Stimulated activated CD4-positive, alpha-beta T cell treated with anti-CD3 and anti-CD28 coated beads, TNF-alpha, amount 100 ng/mL, for 48 hours (primary cell): ENCODE measurements at places on chromosomes 11 and 22.

- DNase-seq = no peak
Measured at GRCh38 chr22:44811141-44811540, 58.8 kb downstream of the ARHGAP8 start.

DNA sequence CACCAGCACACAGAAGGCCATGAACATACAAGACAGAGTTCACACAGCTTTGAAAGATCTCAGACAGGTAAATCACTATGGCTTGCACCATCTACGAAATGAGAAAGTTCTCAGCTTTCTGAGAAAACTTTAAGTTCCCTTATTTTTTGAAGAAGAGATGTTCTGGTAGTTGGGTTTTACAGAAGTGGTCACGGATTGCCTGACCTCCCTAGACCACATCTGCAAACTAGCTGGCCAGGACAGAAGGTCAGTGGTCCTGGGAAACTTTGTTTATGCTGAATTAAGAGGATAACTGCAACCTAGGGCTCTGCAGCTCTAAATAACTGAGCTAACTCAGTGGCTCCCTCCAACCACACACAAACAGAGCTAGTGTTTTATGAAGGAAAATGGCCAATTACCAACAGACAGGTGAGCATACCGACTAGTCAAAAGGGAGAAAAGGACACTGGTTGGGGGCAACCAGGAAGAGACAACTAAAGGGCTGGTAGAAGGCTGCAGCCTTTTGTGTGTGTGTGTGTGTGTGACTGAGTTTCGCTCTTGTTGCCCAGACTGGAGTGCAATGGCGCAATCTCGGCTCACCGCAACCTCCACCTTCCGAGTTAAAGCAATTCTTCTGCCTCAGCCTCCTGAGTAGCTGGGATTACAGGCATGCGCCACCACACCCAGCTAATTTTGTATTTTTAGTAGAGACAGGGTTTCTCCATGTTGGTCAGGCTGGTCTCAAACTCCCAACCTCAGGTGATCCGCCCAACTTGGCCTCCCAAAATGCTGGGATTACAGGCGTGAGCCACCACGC lies 8.5 kb upstream of the SCN2B start:
- DNase-seq = no peak

DNA sequence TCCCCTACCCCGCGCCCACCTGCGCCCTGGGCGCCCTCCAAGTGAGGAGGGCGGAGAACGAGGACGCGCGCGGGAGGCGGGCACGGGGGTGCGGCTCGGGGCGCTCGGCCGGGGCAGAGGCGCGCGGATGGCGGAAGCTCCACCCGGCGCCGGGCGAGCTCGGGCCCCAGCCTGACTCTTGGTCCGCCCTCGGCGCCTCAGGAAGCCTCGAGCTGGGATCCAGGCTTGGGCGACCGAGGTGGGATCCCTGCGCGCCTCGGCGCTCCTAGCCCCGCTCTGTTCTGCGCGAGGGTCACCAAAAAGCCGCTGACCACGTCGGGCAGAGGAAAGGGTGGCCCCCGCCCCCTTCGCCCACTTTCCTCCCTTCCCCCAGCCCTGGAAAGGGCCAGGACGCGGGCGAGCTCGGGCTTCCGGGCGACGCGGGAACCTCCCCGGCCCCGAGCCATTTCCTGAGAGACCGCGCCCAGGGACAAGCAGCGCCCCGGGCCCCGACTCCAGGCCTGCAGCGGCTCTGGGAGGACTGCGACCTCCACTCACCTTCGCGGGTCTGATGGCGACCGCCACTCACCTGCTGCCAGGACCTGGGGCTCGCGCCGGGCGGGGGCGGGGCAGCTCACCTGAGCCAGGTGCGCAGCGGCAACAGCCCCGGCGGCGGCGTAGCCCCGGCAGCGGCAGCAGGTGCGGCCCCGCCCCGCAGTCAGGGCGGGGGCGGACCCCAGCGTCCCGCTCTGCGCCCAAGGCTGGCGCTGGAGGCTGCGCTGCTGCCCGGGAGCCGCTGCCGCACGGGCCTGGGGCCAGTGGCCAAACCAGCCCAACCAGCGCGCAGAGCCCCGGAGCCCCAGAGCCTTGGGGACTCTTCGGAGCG lies 2.2 kb upstream of the SIGIRR start:
- no peak for DNase-seq

GRCh38 chr11:20351136-20351535 lies 12.4 kb upstream of the HTATIP2 start:
- DNase-seq = no peak

- no peak for DNase-seq
Measured at GRCh38 chr11:28243061-28243460, 134.9 kb downstream of the METTL15 start.

- no peak for DNase-seq
Measured at GRCh38 chr11:3222003-3222855, 3.6 kb upstream of the MRGPRG start.

- no peak for DNase-seq
Measured at GRCh38 chr11:48036466-48036865, 56.1 kb downstream of the PTPRJ start.

DNA sequence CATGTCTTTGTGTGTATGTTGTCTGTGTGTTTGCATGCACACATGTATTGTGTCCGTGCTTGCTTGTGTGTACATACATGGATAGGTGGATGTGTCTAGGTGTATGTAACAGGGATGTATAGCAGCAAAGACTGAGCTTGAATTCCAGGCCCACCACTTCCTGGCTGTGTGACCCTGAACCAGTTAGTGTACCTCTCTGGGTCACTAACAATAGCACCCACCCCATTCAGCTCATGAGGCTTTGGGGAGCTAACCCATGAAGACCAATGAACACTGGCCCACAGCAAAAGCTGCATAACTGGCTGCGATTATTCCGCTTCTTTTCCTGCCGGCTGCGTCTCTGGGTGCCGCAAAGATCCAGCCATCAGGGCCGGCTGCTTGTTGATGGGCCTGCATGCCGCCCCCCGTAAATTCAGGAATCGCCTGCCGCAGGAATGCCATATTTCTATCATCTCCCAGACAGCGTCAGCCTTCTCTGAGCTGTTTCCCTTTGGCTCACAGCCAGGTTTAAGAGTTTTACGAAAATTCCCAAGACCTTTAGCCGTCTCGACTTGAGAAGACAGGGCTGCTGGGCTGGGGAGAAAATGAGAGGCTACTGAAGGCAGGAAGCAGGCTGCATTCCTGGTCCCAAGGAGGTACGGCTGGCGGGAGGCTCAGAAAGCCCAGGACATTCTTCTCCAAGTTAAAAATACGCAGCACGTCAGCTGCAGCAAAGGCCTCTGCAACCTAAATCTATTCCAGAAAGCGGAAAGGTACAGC lies 224.6 kb downstream of the MN1 start:
- DNase-seq = no peak

- DNase-seq = no peak
Measured at GRCh38 chr11:92340839-92341238, 116.2 kb downstream of the FAT3 start.

DNA sequence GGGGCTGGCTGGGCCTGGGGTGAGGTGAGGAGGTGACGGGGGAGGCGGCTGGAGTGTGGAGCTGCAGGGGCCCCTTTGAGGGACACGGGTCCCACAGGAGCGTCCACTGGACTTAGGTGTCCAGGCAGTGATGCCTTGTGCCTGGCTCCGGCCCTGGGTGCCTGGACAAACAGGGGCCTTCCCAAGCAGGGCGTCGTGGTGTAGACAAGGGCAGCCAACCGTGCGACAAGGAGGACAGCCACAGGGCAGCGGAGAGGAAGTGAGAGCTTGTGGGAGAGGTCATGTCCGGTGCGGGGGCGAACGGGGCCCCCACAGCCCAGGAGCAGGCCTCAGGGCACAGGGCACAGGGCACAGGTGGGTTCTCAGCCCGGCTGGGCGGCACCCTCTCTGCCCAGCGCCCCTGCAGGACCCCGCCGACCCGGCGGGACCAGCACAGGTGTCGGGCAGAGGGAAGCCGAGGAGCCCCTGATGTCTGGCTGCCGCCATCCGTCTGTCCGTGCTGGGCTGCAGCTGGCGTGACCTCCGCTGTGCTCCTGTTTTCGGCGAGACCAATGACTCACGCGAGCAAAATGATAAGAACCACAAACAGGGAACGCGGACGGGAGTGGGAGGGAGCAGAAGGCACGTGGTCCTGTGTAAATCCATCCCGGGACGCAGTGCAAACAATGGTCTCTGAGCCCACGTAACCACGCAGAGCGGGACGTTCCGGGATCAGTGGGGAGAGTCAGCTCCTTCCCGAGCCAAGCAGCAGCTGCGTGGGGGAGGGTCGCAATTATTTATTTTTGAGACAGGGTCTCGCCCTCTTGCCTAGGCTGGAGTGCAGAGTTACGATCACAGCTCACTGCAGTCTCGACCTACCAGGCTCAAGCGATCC lies 49.1 kb upstream of the A4GALT start:
- DNase-seq = no peak

DNA sequence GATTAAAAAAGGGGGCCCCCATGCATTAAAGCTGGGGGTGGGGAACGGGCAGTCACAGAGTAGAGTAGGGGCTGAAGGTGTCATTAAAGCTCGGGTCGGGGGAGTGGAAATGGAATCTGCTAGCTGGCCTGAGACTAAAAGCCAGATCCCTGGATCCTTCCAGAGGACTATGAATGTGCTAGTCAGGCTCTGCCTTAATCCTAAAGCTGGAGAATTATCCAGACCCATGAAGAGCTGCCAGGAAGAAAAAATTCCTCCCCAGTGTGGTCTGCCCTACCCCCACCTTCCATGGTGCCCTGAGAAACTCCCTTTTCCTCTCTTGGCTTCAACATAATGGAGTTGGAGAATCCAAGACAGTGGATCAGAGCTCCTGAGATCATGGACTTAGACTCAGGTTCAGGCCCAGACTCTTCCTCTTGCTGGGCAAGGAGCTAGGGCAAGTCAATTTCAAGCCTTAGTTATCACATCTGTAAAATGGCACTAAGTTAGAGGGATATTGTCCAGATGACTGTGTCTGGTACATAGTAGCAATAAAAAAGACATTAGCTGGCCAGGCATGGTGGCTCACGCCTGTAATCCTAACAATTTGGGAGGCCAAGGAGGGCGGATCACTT lies 24.0 kb upstream of the SMTN start:
- no peak for DNase-seq

DNA sequence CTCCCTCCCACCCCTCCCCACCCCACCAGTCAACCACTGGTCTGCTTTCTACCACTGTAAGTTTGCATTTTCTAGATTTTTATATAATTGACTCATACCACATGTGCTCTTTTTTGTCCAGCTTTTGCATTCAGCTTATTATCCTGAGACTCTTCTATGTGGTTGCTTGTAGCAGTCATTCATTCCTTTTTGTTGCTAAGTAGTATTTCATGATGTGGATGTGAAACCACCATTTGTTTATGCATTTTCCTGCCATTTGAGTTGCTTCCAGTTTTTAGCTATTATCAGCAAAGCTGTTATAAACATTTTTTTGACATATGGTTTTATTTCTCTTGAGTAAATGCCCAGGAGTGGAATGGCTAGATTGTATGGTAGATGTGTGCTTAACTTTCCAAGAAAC lies 77.0 kb upstream of the FGF3 start:
- no peak for DNase-seq

DNA sequence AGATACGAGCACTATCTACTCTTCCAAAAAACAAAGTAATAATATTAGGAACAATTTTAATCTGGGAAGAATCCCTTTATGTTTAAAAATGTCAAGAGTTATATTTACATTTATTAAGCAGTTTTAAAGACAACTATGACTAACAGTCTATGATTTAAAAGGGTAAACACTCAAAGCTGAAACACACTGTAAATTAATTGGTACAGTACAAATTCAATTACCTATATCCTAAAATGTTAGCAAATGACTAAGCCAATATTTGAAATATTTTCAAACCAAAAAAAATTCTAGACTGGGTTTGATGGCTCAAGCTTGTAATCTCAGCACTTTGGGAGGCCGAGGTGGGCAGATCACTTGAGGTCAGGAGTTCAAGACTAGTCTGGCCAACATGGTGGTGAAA lies 36.0 kb upstream of the CHRNA10 start:
- DNase-seq = no peak

DNA sequence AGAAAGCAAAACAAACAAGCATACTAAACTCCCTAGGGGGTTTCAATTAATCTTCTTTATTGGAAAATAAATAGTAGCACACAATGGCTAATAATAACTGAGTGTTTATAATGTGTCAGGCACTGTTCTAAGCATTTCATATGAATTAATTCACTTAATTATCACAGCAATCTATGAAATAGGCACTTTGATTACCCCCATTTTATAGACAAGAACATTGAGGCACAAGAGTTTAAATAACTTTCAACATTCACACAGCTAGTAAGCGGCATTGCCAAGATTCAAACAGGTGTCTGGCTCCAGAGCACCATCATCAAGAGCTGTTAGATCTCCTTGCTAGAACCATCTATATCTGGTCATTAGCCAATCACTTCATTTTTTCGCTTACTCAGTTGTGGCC lies 43.1 kb downstream of the PRCP start:
- no peak for DNase-seq

DNA sequence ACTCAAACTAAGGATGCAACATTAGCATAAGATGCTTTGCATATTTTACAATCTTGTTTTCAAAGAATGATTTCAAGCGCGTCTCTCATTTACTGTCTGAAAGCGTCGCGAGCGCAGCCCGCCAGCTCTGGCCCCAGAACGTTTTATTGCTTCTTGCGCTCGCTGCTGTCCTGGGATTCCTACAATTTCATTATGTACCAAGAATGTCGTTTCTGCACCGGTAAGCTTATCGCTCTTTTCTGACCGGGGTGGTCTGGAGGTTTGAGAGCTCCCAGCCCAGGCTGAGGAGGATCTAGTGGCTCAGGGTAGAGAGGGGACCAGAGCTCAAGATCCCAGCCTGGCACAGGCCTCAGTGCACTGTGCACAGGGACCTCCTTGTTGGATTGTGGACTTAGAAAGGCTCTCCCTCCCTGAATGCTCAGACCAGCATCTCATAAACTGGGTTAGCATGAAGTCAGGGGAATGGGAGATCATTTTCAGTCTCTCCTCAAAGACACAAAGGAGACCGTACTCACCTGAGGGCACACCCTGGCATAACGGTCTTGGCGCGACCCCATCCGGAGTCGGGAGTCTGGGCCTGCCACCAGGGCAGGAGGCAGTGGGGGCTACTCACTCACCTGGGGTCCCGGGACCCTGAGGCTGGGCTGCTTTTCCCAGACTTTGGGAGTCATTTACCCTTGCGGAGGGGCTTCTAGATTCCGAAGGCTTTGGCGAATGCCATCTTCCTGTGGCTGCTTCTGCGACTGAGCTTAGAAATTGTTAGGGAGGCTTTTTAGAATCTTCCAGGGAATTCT lies 817.4 kb downstream of the BRD1 start:
- DNase-seq = no peak

- DNase-seq = no peak
Measured at GRCh38 chr22:46972901-46973831, 210.7 kb downstream of the TBC1D22A start.
